ENCODE measurements at places on chromosomes 12 and 14. TPM values are rescaled to one million over a fixed set of nuclear protein-coding genes. Genes with fewer than 3 reads are reported as not detected.

Gene DPY19L2
- polyA plus RNA-seq: 0.71 TPM

Gene HCAR2
- polyA plus RNA-seq: 2.3 TPM

Gene NDUFA12
- 240 TPM for polyA plus RNA-seq

Gene KIF26A
- 0.42 TPM for polyA plus RNA-seq

Gene BLOC1S1
- polyA plus RNA-seq: 153 TPM

Gene SLC10A1
- polyA plus RNA-seq: not detected

Gene RILPL2
- 4.4 TPM for polyA plus RNA-seq

Gene LTBP2
- polyA plus RNA-seq: 26.5 TPM

Gene REP15
- 2.5 TPM for polyA plus RNA-seq

Gene SAV1
- 15.1 TPM for polyA plus RNA-seq

Gene SCYL2
- polyA plus RNA-seq: 7.5 TPM

Gene IL26
- polyA plus RNA-seq: not detected

Gene TEX22
- 0.01 TPM for polyA plus RNA-seq

Gene EXD2
- polyA plus RNA-seq: 8.9 TPM

Gene HOXC10
- 32.0 TPM for polyA plus RNA-seq

Gene SLC39A5
- not detected for polyA plus RNA-seq

Gene ZDHHC17
- 2.3 TPM for polyA plus RNA-seq

Gene FAM181A
- not detected for polyA plus RNA-seq

Gene RGS6
- polyA plus RNA-seq: not detected

Gene OAS2
- polyA plus RNA-seq: 52.1 TPM

Gene RNASE1
- polyA plus RNA-seq: not detected

All from foreskin keratinocyte (primary cell).